Epithelial cell of prostate (primary cell): ENCODE measurements at places on chromosomes 12 and 14.

GRCh38 chr12:13734584-13735152 is 246.7 kb downstream of the GRIN2B start:
- no peak for DNase-seq

GRCh38 chr14:44383636-44384035 is 123.4 kb downstream of the FSCB start:
- no peak for DNase-seq

- no peak for DNase-seq
These were observed 211.8 kb downstream of the SNAPC1 start for GRCh38 chr14:61973981-61974380.

DNA sequence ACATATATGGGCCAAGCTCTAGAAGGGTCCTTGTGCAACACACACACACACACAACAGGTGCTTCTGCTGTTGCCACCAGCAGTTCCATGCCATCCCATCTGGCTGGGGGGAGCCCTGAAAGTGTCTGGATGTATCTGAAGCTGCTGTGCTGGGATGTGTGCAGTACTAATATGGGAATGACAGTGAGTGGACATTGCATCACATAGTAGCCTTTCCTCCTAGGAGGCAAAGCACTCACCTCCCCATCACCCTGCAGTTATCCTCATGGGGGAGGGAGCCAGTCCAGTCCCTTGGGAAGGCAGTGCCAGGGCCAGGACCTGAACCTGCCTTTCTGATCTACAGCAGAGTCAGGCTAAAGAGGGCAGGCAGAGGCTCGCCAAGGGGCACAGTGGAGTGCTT is 208.9 kb downstream of the CACNA1C start:
- DNase-seq = no peak

GRCh38 chr12:46024099-46024498 is 33.7 kb upstream of the SCAF11 start:
- no peak for DNase-seq

DNA sequence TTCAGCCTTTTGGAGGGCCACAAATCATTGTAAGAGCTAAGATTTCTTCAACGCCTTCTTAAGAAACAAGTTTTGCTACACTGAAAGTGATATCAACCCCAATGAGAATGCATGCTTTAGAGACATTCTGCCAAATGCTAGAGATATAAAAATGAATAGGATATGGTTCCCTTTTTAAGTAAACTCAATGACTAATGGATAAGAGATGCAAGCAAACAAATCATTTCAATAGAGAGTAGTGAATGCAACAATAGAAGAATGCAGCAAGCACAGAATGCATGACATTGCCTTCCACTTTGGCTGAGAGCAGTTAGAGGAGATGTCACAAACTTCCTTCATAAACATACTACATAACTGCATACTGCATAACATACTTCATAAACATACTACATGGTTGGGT is 116.4 kb downstream of the PDZRN4 start:
- no peak for DNase-seq

GRCh38 chr12:69332815-69333358 is 15.3 kb upstream of the LYZ start:
- no peak for DNase-seq

GRCh38 chr14:86513564-86513963 is 983.6 kb downstream of the FLRT2 start:
- DNase-seq = no peak

DNA sequence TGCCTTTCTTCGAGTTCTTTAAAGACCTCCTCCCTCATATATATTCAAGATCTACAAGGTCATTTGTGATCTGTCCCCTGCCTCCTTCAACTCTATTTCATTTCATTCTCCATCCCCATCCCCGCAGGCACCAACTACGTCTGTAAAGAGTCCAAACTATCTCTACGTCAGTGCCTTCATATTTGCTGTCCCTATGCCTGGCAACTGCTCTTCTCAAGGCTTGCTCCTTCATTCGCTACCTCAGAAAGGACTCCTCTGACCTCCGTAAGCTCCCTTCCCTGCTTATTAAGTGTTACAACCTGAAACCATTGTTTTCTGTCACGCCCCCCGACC is 650 bp downstream of the LLPH start:
- DNase-seq = no peak

GRCh38 chr12:65280306-65280705 is 1.8 kb downstream of the MSRB3 start:
- no peak for DNase-seq

- DNase-seq = no peak
These were observed 41.6 kb downstream of the KCNK10 start for GRCh38 chr14:88281447-88281846.

- no peak for DNase-seq
These were observed 170.9 kb upstream of the BMP4 start for GRCh38 chr14:54127526-54127925.

- no peak for DNase-seq
These were observed 11.0 kb downstream of the FKBP3 start for GRCh38 chr14:45123271-45123670.

- DNase-seq = no peak
These were observed 130.3 kb upstream of the FUT8 start for GRCh38 chr14:65281991-65282895.

DNA sequence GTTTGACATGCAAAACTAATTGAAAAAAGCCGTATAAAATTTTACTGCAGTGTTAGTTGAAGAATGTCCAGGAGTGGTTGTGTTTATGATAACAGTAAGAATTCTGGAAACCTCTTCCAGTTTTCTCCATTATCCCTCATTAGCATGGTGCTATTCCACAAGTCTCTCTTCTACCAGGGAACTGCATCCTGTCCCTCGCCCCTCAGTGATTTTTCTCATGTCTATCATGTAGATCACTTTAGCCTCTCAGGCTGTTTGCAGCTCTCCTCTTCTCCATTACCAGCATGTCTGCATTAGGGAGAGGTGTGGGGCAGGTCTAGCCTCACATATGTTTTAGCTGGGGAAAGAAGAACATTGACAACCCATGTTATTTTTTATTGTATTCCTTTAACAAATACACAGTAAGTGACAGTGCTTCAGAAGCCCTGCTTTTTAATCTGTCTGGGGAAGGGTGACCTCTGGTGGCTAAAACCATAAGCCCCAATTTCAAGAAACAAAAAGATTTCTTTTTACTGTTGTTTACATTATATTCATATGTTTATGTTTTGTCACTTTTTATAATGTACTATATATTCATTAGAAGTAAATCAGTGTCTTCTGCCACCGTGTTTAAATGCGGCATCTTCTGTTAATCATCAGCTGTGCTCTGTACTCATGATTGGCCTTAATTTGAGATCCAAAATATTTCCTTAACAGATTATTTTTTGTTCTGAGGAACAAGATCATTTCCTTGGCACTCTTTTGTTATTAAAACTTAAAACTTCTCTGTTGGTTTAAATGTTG is 70.7 kb downstream of the RASSF8 start:
- DNase-seq = no peak

GRCh38 chr14:53147208-53147607 is 5.9 kb downstream of the DDHD1 start:
- no peak for DNase-seq

- DNase-seq = no peak
These were observed 15.3 kb upstream of the NRXN3 start for GRCh38 chr14:78154827-78155226.

DNA sequence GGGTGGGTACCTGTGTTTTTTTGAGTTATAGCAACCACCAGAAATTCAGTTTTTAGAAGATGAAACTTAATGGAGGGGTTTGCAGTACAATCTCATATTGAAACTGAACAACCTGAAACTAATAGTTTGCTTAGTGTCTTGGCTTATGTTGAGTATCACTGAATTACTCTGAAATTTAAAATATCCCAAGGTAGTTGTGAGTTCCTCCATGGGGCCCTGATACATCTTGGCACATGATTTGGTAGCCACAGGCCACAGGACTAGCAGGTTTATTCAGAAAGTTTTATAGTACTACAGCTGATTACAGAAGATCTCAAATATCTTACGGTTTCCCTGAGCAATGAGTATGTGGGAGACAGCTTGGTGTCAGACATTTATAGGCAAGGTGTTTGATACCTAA is 10.4 kb downstream of the PTGES3 start:
- DNase-seq = no peak

DNA sequence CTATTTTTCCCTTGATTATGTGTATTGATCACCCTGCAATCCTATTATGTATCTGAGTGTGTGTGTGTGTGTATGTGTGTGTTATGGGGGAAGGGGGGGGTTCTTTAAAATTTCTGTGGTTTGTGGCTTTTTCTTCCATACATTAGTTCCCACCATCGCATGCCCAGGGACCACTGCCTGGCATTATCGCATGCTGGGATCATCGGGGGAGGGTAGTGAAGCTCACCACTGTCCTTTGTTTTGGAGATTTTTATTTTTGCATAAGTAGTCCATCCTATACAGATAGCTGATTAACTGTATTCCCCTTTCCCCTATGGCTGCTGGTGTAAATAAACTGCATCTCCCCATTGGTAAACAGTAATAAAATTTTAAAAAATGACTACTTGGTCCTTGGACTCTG is 3.4 kb downstream of the ATXN7L3B start:
- no peak for DNase-seq

GRCh38 chr12:122681814-122682213 is 21.3 kb downstream of the HCAR2 start:
- DNase-seq = no peak

DNA sequence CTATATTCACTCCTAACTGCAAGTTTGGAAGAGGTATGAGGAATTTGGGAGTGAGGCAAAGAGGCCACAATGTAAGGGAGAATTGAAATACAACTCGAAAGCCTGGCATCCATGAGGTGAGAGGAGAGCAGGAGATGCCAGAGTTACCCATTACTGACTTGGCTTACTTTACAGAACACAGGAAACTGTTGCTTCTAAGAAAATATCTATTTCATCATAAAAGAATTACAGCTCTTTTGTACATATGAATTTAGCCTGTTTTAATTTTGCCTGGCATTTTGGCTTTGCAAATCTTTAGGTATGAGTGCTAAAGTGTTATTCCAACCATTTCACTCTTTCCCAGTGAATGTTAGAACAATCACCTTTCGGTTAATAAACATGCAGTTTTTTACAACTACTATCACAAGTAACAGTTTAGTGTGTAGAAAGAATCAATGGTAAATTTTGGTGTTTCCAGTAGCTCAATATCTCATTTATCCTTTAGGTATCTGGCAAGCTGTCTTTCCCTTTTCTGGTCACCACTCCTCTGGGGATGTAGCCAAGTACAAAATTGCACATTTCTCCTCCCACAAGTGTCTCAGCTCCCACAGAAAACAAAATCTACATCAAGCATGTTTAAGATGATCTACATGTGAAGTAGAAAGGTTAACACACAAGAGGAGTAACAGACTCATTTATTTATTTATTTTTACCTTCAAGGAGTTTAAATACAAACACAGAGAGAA is 196.6 kb upstream of the DCN start:
- no peak for DNase-seq

GRCh38 chr12:124539084-124540041 is 28.0 kb downstream of the NCOR2 start:
- DNase-seq = no peak

DNA sequence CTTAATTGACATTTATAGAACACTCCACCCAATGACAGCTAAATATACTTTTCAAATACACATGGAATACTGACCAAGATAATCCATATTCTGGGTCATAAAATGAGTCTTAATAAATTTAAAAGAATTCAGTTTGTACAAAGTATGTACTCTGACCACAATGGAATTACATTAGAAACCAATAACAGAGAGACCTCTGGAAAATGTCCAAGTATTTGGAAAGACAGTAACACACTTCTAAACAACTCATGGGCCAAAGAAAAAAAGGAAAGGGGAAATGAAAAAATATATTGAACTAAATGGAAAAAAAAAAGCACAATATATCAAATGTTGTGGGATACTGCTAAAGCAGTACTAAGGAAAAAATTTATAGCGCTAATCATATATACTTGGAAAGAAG is 52.0 kb downstream of the CRACR2A start:
- DNase-seq = no peak

- no peak for DNase-seq
These were observed 7.6 kb downstream of the NYNRIN start for GRCh38 chr14:24406416-24406815.
